ENCODE measurements at places on chromosomes 3 and 15. TPM values are rescaled to one million over a fixed set of nuclear protein-coding genes. Genes with fewer than 3 reads are reported as not detected.

The EAF2 gene
- 37.8 TPM for total RNA-seq

The EAF1 gene
- 25.5 TPM for total RNA-seq

The GPR27 gene
- total RNA-seq: 29.1 TPM

The SPINT1 gene
- total RNA-seq: 295 TPM

The MON1A gene
- 7.8 TPM for total RNA-seq

The ZNF148 gene
- total RNA-seq: 26.9 TPM

The FOXB1 gene
- not detected for total RNA-seq

The ACTL6A gene
- total RNA-seq: 35.6 TPM

The ZSCAN2 gene
- 13.9 TPM for total RNA-seq

The MYEF2 gene
- 23.3 TPM for total RNA-seq
